ENCODE measurements at places on chromosomes 6 and 20.

DNA sequence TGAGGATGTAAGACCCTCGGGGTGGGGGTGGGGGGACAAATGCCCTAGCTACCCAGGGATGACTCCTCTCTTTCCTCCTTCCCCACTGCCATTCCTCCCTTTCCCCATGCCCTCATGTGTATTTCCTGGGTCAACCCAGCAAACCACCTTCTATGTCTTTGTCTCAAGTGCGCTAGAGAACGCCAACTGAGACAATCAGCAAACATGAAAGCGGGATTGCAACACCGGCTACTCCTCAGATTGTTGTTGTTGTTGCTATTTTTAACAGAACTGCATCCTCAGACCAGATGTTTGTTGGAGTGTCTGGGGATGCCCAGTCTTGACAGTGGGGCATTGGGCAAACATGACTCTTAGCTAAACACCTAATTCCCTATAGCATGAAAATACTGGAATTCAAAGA lies 39.3 kb upstream of the HIVEP1 start:
- no peak for DNase-seq

DNA sequence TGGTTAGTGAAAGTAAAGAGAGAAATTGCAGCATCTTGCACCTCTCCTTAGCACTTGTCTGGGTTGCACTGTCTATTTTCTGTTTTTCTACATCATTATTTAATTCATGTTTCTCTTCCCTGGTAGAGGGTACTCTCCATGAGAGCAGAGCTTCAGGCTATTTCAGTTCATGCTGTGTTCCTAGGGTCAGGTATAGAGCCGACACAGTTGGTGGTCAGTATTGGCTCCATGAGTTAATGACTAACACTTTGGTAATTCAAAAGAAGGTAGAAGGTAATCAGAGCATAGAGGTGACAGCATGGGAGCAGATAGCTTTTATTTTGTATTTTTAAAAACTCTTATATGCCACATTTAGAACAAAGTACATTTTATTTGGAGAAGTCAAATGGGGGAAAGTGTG lies 42.7 kb downstream of the RIMS1 start:
- DNase-seq: no peak

GRCh38 chr20:63008541-63009044 lies 1.8 kb upstream of the BHLHE23 start:
- DNase-seq: no peak

DNA sequence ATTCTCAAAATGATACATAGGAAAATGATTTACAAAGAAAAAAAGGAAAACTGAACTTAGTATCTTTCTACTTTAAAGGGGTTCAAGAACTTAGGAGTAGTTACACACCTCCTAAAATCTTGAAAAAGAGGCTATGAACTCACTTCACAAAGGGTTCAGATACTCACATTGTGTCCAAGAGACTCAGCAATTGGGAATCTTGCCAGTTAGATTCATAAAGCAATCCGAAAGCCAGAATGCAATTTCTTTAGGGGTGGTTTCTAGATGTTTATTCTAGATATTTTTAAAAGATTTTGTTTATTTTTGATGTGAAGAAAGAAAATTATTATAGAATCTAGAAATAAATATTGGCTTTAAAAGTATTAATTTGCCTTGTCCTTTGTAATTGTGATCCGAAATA lies 1.7 kb upstream of the MYB start:
- no peak for DNase-seq

DNA sequence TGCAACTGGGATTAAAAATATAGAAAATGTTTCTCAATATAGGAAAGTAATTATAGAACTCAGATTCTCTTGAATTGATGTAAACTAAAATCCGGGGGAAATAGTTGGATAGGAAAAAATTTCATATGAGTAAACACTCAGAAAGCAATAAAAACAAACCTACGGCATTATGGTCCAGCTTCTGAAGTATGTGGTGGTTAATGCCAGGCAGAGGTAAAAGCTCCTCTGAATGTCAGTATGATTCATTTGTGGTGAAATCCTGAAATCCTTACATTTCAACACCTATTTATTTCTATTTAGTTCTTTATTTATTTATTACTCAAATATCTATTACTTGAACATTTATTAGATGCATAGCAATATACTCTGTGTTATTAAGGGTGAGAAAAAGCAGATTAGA lies 145.1 kb downstream of the RIMS1 start:
- DNase-seq: no peak

DNA sequence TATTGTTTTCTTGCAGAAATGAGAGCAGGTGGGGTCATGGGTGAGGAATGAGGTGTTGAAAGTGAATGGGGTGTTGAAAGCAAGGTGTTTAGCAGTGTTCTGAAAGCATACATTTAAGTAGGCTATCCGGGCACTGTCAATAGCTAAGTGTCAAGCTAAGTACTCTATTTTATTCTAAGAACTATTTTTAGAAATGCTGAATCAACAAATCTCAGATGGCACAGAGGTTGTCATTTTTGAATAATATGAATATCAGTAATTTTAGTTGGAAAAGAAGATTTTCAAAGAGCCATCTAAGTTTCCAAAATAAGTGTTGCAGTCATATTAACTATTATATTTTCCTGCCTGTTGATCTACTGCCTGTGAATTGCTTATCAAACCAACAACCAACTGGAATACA lies 21.7 kb upstream of the SLC17A3 start:
- DNase-seq: no peak

DNA sequence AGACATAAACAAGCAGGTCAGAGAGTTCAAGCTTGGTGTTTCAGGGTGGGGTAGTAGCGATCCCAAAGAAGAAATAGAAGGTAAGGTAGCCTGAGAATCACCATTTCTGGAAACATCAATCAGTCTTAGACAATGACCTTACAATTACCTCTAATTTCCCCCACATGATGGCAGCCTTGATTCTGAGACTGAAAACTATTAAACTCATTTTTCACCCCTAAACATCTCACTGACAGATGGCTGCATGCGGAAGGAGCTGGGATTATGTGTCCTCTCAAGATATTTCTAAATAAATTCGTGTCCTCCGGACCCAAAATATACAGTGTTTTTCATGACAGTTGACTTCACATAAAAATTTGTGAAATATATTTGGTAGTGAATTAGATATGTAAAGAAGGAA lies 61.0 kb downstream of the KIF6 start:
- DNase-seq: no peak

GRCh38 chr6:108578595-108579327 lies 18.0 kb downstream of the FOXO3 start:
- DNase-seq: no peak

DNA sequence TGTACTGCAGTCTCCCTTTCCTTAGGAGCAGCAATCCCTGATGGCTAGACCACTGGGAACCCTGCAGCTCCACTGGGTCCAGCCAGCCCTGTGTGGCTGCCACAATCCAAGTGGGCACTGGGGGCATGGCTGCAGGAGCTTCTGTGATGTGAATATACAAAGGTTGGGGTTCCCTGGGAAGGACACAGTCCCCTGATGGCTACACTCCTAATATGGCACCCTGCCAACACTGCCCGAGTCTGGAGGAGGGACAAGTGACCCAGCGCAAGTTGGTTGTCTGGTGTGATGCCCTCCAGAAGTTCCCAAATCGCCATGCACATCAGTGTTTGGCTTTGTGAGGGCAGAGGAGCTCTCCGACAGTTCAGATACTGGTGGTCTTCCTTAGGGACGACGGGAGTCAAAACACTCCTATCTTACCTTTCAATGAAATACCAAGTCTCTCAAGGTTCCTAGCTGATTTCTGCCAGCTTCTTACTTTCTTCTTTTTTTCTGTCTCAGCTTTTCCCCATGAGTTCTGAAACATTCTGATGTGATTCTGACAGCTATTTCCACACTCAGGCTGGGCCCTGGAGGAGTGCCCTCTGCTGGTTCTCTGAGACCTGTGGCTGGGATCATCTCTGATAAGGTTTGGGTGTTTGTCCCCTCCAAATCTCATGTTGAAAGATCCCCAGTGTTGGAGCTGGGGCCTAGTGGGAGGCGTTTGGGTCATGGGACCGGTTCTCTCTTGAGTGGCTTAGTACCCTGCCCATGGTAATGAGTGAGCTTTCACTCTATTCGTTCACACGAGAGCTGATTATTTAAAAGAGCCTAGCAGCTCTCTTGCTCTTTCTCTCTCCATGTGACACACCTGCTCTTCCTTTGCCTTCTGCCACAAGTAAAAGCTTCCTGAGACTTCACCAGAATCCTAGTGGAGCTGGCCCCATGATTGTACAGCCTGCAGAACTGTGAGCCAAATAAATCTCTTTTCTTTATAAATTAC lies 15.5 kb upstream of the ZFP57 start:
- no peak for DNase-seq

GRCh38 chr6:24827162-24827561 lies 28.4 kb upstream of the ARMH2 start:
- no peak for DNase-seq
